ENCODE measurements at places on chromosomes 3 and 15. TPM values are rescaled to one million over a fixed set of nuclear protein-coding genes. Genes with fewer than 3 reads are reported as not detected.

ADCY5 gene
- polyA plus RNA-seq, result 0.09 TPM

SPINT1 gene
- 7.0 TPM for polyA plus RNA-seq

GRK7 gene
- polyA plus RNA-seq, result not detected

CLDN16 gene
- not detected for polyA plus RNA-seq

GREM1 gene
- not detected for polyA plus RNA-seq

Data from naive B cell (primary cell).